Forelimb muscle (tissue), 1 donor: ENCODE measurements at places on chromosomes 6 and 20.

- peak; percentile 57 for DNase-seq
Measured at GRCh38 chr6:27472182-27472616, 706 bp downstream of the ZNF184 start.

- DNase-seq = no peak
Measured at GRCh38 chr6:15829156-15829555, 166.3 kb upstream of the DTNBP1 start.

GRCh38 chr6:139891471-139891870 lies 517.0 kb upstream of the CITED2 start:
- no peak for DNase-seq

- no peak for DNase-seq
Measured at GRCh38 chr6:118965371-118965770, 30.4 kb upstream of the MCM9 start.

GRCh38 chr6:108768166-108768555 lies 80.1 kb upstream of the ARMC2 start:
- no peak for DNase-seq

DNA sequence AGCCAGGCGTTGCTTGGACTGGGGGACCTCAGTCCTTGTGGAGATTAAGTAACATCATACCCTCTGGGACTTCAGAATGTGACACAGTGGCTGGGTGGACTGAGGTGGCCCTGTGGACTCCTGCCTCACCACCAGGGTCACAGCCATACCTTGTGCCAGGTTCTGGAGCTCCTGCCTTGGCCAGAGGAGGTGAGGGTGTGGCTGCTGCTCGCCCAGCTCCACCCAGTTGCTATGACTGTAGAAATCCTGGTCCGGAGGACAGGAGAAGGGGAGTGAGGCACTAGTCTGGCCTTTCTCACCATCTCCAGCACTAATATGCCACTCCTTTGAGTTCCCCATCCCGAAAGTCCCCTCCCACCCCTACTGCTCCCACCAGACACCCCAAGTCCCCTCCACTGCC lies 1.9 kb downstream of the VWA7 start:
- DNase-seq = no peak
